ENCODE measurements at places on chromosomes 12 and 14. TPM values are rescaled to one million over a fixed set of nuclear protein-coding genes. Genes with fewer than 3 reads are reported as not detected.

The HHIPL1 gene
- 0.31 TPM for total RNA-seq

The KLRD1 gene
- total RNA-seq = 0.81 TPM

The CLMN gene
- 2.6 TPM for total RNA-seq

The KCNMB4 gene
- 0.54 TPM for total RNA-seq

The SLC38A4 gene
- total RNA-seq = not detected

Data from activated naive CD4-positive, alpha-beta T cell treated with anti-CD3 and anti-CD28 coated beads for 36 hours (primary cell).